Natural killer cell treated with Interleukin-12 subunit alpha and Interleukin-12 subunit beta and Interleukin-15 and Interleukin-18, amount 100 ng/mL, for 72 hours (primary cell): ENCODE measurements at places on chromosomes 13 and 19.

- no peak for DNase-seq
Observed at GRCh38 chr13:24906268-24906667, 142.3 kb downstream of the RNF17 start.

- DNase-seq, result no peak
Observed at GRCh38 chr13:35957996-35958395, 173.2 kb downstream of the DCLK1 start.

DNA sequence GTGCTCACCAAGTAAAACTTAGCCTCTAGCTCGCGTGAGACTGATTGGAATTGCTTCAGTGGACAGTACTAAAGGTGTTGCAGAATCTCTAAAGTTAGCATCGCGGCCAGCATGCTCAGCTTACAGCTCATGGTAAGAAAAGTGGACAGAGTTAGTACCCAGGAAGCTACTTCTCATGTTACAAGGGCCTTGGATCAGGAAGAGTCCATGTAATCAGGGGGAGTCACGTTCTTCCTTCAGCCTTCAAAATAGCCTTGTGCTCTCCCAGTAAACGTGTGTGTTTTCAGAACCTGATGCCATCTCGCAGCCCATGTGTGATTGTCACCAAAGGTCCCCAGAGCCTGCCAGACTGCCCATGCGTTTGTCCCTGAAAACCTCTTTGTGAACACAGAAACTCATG lies 195.8 kb upstream of the RNF113B start:
- DNase-seq, result no peak

- no peak for DNase-seq
Observed at GRCh38 chr19:30450100-30450499, 77.9 kb downstream of the ZNF536 start.

DNA sequence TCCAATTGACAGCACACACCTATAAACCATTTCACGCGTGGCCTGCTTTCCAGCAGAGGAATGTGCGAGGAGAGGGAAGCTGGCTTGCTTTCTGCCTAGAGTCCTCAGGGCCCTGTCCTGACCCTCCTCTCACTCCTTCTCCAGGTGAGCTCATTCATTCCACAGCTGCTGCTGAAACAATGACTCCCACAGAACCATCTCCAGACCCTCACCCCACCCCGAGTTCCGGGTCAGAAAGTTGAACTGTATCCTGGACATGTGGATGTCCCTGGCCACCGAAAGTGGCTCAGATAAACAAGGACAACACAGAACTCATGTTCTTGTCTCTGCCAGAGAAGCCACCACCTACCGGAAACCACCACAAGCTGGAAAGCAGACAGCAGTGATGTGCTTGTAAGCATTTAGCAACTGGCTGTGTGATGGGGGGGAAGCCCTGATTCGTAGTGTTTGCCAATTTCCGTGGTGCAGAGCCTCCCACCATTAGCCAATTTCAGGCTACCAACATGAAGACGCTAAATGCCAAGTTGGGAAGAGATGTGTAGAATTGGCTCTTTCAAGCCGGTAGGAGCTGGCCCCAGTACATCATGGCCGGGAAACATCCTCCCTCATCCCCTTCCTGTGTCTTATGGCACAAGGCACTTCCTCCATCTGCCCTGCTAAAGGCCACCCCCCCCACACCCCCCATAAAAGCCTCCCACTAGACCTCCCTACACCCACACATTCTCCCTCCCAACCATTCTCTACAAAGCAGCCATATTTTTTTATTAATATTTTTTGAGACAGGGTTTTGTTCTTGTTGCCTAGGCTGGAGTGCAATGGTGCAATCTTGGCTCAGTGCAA lies 5.0 kb downstream of the SYCE2 start:
- DNase-seq, result peak; percentile 78

- no peak for DNase-seq
Observed at GRCh38 chr13:21310220-21310619, 133.8 kb downstream of the MRPL57 start.

DNA sequence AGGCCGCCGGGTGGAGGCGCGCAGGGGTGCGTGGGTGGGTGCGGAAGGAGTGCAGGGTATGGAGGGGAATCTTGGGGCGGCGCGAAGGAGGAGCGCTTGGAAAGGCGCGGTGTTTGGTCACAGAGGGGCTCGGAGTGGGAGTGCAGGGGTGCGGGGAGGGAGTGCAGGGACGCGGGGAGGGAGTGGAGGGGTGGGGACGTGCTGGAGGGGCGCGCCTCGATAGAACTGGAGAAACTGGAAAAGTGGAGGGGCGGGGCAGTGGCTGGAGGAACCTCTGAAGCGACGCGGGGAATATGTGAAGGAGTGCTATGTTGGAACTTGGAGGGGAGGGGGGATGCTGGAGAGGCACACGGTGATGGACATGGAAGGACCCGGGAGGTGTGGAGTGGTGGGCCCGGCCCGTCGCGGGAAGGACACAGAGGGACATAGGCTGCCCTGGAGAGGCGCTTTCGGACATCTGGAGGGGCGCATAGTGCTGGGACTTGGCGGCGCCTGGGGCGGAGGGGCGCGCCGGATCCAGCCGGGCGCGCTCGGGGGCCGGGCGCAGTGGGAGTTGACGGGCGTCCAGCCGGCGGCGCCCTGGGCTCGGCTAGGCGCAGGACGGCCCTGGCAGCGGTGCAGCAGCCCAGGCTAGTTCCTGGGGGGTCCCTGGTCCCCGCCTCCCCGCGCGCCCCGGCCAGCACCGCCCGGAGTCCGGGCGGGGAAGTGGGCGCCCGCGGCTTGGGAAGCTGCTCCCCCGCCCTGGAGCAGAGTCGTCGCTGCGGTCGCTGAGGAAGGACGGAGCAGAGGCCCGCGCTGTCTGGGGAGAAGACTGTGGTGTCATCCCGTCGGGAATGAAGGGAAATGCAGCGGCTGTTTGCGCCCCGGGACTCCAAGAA lies 20.8 kb upstream of the SGCG start:
- no peak for DNase-seq

DNA sequence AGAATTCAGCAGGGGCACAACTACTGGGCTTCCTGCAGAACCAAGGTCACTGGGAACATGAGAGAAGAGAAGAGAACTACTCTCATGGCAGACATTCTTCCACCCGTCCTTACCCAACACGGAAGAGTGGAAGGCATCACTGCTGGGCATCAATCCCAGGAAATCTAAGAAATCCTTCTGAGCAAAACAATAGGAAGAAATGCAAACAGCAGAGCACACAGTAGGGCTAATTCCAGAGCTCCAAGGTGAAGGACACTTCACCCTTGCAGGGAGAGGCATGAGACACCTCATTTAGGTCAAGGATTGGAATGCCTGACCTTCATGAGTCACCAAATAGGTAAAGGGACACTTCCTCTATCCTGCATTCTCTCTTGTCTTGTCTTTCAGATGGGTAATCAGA lies 2.8 kb downstream of the ERVV-2 start:
- no peak for DNase-seq

GRCh38 chr13:98478189-98479129 lies 98.4 kb downstream of the STK24 start:
- DNase-seq, result peak; percentile 58

GRCh38 chr13:111639196-111639705 lies 318.8 kb downstream of the TEX29 start:
- DNase-seq, result no peak

GRCh38 chr13:109784590-109785140 lies 1.7 kb downstream of the IRS2 start:
- DNase-seq, result peak; percentile 66

DNA sequence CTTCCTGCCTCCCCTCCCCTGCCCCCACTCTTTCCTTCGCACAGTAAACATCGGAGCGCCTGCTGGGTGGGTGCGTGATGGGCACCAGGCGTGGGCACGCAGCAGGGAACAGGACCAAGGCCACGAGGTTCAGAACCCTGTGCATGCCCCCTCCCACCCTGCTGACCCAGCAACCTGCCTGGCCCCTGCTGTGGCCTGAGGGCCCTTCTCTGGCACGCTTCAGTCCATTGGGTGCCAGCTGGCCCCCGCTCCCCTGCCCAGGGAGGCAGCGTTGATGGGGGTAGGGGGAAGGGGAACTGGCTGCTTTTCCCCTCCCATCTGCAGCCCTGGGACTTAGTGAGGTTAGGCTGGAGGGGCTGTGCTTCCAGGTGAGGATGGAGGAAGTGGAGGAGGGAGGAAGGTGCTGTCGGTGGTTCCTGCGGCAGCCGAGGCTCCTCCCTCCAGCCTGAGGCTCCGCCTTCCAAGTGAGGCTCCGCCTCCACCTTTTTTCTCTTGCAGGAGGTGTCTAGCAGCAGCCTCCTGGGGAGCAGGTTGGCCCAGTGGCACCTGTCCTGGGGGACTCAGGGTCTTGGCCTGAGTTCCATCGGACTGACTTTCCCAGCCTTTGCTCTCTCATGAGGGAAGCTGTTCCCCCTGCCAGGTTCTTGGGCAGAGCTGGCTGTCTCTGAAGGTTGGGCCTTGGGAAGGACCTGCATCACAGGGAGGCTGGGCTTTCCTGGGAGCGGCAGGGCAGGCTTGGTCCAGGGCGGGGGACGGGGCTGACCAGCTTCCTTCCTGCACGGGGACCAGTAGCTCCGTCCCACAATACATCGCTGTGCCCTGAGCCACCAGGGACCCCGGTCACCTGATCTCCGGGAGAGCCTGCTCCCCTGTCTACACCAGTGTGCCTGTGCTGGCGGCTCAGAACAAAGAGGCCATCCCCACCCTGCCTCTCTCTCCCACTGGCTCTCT lies 7.3 kb downstream of the PIAS4 start:
- no peak for DNase-seq

DNA sequence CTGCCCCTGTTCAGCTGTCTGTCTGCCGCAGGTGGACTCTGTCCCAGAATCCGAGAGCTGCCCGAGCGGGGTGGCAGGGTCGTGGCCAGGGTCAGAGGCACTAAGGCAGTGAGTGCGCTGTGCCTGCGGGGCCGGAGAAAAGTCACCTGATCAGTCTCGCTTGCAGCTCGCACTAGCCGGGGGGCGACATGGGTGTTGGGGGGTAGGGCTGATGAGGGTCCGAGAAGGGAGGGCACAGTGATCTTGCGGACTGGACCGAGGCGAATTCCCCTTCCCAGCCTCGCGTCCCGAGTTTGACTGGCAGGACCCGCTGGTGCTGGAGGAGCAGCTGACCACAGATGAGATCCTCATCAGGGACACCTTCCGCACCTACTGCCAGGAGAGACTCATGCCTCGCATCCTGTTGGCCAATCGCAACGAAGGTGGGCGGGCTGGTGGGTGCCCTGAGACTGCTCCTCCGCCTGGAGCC lies 627 bp downstream of the GCDH start:
- no peak for DNase-seq

GRCh38 chr13:47474326-47474725 lies 526.7 kb downstream of the SUCLA2 start:
- no peak for DNase-seq

- DNase-seq, result no peak
Observed at GRCh38 chr13:45120967-45121831, 889 bp downstream of the GTF2F2 start.

- DNase-seq, result no peak
Observed at GRCh38 chr13:29791997-29792780, 58.2 kb downstream of the UBL3 start.
